ENCODE measurements at places on chromosomes 1 and 21. TPM values are rescaled to one million over a fixed set of nuclear protein-coding genes. Genes with fewer than 3 reads are reported as not detected.

DNA sequence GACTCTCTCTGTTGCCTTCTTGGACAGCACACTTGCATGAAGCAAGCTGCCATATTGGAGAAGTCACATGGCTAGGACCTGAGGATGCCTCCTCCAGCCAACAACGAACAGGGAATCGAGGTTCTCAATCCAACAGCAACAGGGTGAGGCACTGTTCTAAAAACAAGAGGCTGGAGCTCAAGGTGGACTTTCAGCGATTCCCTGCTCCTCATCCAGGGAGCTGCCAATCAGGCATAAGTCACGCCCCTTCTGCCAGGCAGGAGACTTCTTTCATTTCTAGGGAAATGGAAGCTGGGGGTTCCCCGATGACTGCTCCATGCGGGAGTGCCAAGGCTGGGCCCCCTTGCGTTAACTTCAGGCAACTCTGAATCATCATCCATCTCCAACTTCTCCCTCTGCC is 22.7 kb upstream of the IFNAR1 start:
- no peak for DNase-seq

GRCh38 chr1:116667078-116667574 is 407 bp downstream of the IGSF3 start:
- DNase-seq: no peak

- DNase-seq: no peak
Observed at GRCh38 chr21:38342739-38343138, 85.9 kb downstream of the KCNJ15 start.

Gene MARCKSL1
- 262 TPM for total RNA-seq

Gene PGLYRP4
- not detected for total RNA-seq

Gene KLHL12
- total RNA-seq: 55.8 TPM

Gene FAM167B
- total RNA-seq: 1.5 TPM

Gene PKLR
- total RNA-seq: not detected

Gene LRRC38
- total RNA-seq: not detected

All from Karpas-422 (cell line).